Stimulated activated CD4-positive, alpha-beta T cell treated with anti-CD3 and anti-CD28 coated beads, Interleukin-2, amount 100 ng/mL, for 24 hours (primary cell): ENCODE measurements at places on chromosomes 12 and 14.

DNA sequence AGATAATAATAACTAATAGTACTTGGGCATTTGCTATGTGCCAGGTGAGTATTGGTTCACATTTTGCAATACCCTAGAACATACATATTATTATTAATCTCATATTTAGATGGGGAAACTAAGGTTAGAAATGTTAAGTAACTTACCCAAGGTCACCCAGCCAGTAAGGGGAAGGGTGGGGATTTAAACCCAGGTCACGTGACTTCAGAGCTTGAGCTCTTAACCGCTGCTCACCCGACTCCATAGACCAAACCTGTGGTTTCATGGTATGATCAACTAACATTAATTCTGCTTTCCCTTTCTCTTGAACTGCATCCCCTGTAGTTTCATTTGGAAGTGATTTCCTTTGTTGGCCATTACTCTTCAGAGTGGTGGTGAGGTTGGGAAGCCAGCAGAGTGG, 242.3 kb downstream of the NRXN3 start:
- no peak for DNase-seq

GRCh38 chr12:12792421-12792820, 7.0 kb downstream of the APOLD1 start:
- no peak for DNase-seq

DNA sequence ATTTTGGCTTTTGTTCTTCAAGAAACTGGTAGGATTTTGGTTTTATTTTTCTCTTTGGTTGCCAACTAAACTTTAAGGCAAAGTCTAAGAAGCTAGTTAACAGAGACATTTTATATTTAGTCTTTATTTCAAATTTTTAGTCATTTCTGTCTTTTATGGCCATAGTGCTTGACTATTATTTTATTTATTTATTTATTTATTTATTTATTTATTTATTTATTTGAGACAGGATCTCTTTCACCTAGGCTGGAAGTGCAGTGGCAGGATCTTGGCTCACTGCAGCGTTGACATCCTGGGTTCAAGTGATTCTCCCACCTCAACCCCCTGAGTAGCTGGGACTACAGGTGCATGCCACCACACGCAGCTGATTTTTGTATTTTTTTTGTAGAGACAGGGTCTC, 3.1 kb downstream of the MON2 start:
- DNase-seq: no peak

DNA sequence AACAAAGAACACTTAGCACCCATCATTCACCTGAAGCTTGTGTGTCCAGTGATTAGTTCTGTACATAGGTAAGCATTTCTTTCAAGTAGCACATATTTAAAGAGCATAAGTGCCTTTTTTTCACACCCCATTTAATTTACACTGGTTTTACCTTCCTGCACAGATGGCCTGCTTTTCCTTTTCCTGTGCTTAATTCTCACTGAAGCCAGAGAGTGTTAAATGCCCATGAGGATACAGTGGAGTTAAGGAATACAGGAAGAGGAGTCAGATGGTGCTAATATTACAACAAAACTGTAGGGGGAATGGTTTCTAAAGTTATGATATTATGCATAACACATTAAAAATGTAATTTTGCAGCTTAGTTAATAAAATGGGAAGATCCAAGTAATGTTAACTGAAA, 31.0 kb upstream of the SLC38A1 start:
- no peak for DNase-seq

DNA sequence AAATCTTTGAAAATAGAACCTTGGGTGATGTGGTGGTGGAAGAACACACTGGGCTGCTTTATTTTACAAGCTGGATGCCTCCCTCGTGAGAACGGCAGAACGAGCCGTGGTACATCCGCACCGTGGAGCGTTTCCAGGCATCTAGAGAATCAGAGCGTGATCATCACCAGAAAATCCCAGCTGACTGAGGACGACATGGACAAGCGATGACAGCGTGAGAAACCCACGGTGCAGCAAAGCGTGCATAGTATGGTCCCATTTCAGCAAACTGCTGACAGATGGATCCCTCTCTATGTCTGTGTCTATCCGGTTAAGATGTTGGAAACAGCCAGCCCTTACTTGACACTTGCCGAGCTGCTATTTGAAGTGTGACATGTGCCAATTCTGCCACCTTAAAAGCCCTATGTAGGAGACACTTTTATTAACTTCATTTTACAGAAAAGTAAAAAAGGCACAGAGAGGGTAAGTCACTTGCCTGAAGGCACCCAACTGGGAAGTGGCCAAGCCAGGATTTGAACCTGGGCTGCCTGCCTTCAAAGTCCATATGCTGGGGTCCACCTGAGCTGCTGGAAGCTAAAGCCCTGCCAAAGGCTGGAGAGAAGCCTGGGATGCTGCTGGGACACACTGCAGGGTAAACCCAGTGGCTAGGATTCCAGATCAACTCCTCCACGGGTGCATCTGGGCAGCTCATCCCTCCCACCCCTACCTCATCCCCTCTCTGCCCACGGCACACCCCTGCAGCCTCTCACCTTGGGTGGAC, 14.9 kb downstream of the SCARB1 start:
- DNase-seq: no peak

DNA sequence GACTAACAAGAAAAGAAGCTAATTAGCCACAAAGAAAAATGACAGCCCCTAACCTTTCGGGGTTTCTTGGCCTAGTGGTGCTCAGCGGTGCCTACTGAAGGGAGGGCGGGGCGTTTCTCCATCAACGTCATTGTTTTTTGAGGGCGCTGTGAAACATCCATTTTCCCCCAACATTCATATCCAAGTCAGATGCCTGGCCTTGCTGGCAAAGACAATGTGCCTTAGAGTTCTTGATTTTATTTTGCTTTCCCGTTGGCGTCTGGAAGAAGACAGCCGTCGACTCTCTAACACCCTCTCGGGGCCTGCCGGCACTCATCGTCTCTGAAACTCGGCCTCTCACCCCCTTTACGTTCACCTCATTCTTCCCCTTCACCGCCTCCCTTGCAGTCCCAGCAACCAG, 154.5 kb downstream of the PHETA1 start:
- DNase-seq: no peak

GRCh38 chr12:43737646-43738045, 20.9 kb downstream of the PUS7L start:
- DNase-seq: no peak

DNA sequence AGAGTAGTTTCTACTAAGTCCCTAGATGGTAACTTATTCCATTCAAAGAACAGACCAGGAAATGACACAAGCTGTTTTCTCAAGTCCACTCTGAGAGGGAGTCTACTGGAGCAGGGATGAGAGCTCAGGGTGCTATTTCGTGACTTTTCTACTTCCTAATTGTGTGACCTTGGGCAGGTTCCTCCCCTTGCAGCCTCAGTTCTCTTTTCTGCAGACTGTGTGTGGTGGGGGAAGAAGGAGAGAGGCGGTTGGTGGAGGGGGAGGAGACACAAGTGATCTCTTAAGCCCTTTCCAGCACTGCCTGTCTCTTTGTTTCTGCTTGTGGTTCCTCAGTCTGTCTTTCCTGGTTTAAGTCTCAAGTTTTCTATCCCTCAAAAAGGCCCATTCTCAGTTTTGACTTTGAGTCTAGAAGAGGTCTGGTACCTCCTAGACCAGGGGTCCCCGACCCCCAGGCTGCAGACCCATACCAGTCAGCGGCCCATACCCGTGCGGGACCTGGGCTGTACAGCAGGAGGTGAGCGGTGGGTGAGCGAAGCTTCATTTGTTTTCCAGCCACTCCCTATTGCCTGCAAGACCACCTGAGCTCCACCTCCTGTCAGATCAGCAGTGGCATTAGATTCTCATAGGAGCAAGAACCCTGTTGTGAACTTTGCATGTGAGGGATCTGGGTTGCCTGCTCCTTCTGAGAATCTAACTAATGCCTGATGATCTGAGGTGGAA, 10.7 kb downstream of the FGF6 start:
- no peak for DNase-seq

DNA sequence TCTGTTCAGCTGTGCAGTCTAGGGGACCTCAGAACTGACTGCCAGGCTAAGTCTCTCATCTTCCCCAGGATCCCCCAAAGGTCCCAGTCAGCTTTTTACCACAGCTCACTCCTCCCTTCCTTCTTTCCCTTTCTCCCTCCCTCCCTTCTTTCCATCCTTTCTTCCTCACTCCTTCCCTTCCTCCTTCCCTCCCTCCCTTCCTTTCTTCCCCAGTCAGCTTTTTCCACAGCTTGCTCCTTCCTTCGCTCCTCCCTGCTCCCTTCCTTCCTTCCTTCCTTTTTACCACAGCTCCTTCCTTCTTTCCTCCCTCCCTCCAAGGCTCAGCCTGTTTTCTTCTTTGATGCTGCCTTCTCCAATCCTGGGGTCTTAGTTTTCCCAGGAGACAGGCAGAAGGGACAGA, 39.2 kb downstream of the ATG14 start:
- DNase-seq: no peak
